ENCODE measurements at places on chromosomes 11 and 22.

DNA sequence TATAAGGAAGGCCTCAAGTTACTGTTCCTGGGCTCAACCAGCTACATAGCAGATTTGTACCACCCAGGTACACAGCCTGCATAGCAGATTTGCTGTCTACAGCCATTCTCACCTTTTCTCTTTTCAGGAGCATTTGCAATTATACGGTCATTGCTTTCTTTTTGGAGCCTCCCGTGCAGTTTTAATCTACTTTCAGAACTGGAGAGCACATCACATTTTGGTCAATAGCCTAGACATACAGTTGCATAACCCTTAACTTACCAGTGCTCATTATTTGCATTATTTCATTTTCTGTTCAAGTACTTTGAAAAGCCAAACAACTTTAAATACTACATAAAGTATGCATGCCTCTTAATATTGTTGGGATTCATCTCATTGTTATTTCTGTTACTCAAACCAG, 150.5 kb upstream of the SORL1-AS1 start:
- DNase-seq: no peak

DNA sequence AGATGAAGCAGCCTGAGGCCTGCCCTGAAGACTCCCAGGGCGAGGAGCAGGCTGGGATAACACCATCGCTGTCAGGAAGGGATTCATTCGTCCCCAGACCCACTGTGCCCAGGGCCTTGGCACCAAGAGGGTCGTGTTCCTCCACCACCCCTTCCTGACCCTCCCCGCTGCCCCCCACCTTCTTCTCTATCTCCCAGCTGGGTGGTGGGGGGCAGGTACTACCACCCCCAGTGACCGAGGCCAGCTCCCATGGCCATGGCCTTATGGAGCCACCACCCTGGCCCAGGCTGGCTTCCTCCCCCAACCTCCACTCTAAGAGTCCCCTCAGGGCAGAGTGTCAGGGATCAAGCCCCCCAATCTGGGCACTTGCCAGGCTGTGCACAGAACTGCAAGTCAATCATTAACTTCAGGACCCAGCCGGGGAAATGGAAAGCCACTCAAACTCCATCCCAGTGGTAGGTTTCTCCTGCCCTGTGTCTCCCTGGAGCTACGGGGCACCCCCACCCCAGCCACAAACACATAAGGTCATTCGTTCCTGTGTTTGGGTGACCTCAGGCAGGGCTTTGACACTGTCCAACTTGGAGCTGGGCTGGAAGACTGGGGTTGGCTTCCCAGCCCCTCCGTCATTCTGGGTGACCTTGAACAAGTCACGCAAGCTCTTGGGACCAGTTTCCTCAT, 33.3 kb upstream of the WNT11 start:
- no peak for DNase-seq

DNA sequence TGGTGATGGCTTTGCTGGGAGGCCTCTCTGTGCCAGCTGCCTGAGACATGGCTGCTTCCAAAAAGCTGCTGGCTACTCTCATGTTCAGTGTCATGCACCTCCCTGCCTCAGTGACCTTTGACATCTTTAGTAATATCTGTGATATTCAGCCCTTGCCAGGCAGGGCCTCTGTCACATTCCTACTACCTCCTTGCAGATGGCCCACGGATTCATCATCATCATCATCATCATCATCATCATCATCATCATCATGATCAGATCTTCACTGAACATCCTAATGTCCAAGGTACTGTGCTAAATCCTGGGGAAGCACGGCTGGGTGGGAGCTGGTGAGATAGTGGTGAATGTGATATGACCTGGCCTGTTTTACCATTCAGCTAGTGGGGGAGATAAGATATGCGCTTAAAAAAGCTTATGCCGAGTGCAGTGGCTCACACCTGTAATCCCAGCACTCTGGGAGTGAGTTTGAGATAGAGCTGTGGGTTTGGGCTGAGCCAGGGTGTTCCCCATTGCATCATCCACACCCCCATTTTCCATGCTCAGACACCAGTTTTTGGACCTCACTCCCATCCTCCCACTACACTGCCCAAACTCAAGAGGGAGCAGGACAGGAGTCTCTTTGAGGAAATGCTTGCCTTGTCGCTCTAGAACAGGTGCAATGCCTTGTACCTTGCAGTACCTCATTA, 17.1 kb upstream of the TMPRSS13 start:
- DNase-seq: no peak

DNA sequence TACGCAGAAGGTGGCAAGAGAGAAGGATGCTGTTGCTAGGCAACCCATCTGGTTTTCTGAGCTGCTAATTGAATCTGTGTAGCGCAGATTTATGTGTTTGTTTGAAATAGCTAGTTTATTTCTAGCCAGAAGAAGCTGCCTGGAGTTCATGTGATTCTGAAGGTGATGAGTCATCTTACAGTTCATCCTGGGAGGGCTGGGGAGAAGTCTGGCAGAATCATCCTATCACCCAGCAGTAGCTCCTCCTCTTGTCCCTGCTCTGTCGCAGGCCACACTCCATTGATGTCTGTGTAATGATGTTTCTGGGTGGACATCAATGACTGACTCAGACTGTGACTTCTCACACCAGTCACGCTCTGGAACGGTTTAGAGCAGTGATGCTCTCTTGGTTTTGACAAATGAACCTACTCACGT, 4.8 kb upstream of the FBXO7 start:
- peak; percentile 6 for DNase-seq

GRCh38 chr11:123525511-123525918, 95.4 kb downstream of the GRAMD1B start:
- DNase-seq: no peak

DNA sequence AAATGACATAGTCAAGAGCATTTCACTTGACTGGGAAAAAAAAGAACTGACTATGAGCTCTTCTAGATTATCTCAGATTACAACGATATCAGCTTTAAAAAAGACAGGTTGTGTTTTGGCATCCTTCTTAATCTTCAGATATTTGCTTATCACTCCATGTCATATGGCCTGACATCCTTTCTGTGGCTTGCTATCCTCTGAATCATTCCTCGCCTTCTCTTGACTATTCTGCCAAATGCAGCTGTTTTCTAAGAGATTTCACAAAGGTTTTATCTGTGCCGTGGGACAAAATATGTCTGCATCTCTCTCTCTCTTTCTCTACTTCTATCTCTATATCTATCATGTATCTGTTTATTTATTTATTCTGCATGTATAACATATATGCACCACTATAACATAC, 746.1 kb downstream of the CNTN5 start:
- DNase-seq: no peak

DNA sequence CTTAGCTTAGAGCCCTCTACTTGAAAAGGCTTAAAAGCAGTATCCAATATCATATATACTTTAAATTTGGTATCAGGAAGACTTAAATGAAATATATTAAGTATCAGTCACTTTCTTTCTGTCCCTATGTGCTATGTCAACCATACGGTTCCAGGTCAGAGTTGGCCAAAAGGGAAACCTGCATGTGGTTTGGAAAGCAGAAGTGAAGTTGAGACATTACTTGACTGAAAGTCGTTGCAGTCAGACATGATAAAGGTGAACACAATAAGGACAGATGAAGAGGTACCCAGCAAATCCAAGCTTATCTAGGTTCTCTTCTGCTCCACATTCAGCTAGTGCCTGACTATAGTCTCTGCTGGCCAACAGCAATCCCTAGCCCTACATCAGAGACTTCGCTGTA, 336.8 kb downstream of the KCNA4 start:
- DNase-seq: no peak

DNA sequence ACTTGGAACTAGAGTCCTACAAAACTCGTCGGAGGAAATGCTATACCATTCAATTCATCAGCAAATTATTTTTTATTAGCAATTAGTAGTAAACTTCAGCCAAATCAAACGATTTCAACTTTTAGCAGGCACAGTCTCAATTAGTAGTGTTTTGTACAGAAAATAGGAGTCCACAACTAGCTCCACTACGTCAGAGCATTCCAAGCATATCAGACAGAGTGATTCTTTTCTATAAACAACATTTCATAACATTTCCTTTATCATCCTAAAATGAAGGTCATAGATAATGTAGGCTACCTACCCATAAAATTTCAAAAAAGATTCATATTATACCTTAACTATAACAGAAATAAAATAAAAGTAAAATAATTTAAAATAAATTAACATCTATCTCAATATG, 169.9 kb downstream of the KIF18A start:
- no peak for DNase-seq

GRCh38 chr11:31649129-31649966, 139.8 kb downstream of the ELP4 start:
- no peak for DNase-seq

DNA sequence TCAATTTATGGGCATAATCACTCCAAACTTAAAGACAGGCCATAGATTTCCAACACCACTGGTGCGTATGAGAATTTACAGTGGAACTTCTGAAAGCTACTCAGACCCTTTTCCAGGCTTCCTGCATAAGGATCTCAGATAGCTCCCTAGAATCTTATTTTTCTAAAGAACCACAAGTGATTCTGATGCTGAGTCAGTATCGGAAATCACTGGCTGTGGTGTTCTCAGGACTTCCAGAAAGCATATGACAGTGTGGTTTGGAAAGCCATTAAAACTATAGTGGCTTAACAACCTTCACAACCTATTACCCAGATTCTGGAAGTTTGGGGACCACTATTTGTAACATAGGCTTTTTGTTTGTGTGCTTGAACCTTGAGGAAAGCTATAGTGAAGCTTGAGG, 756.0 kb downstream of the DLG2 start:
- DNase-seq: no peak

Data from stimulated activated CD4-positive, alpha-beta T cell treated with anti-CD3 and anti-CD28 coated beads, Interleukin-15, amount 100 ng/mL, for 24 hours (primary cell).